ENCODE measurements at places on chromosomes 12 and 14.

DNA sequence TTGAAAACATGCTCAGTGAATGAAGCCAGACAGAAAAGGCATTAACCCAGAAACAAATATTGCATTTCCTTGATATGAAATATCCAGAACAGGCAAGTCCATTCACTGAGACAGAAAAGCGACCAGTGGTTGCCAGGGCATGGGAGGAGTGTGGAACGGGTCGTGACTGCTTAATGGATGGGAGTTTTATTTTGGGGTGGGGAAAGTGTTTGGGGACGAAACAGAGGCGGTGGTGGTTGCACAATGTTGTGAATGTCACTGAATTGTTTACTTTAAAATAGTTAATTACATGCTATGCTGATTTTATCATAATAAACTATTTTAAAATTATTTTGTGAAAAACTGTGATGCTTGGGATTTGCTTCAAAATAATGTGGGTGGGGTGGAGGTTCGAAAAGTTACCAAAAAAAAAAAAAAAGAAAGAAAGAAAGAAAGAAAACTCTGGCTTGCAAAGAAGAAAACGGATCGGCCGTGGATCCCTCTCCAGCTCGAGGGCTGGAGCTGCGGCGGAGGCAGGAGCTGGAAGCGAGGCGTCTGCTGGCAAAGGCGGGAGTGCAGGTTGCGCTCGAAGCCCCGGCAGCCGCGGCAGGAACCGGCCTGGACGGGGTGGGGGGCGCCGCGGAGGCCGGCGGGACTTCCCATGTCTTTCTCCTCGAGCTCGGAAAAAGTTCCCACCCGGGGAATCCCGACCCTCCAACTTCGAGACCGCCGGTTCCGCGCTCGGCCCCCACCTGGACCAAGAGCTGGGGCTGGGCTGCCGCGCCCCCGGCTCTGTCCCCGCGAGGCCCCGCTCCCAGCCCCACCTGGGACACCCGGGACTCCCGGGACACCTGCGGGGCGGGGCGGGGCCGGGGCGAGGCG is 524 bp upstream of the P2RX2 start:
- DNase-seq = no peak

DNA sequence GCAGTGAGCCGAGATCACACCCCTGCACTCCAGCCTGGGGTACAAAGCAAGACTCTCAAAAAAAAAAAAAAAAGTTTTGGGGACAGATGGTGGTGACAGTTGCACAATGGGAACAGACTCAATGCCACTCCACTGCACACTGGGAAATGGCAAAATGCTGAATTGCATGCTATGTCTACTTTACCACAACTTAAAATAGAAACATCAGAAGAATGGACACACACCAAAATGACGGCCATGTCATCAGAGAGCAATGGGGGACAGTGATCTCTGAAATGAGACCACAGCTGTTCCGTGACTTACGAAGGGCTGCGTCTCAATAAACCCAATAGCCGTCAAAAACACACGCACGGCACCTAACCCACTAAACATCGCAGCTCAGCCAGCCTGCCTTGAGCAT is 13.7 kb downstream of the DDX54 start:
- DNase-seq = no peak

DNA sequence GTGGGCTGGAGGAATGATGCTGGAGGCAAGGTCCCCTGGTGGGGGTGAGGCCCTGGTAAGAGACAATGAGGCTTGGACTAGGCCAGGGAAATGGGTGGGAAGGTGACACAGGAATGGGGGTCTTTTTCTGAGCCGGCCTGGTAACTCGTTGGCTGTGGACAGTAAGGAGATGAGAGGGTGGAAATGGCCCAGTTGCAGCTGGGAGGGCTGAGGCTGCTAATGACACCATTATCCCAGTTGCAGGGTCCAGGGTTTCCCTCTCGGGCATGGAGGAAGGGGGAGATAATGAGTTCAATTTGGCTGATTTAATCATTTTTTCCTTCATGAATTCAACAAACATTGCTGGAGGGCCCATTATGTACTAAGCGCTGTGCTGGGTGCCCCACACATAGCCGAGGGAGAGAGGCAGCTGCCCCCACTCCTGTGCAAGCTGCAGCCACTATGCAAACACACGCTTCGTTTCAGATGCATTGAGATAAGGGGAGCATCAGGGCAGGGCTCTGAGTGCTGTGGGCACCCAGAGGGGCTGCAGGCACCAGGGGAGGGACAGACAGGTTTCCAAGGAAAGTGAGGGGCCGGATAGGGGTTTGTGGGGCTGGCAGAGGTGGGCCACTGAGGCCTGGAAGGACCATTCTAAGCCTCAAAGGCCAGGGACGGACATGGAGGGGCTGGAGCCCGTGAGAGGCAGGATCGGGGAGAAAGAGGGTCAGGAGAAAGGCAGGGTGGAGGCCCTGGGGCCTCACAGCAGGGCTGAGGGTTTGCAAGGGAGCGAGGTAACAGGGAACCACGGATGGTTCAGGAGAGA is 43.2 kb upstream of the MEG3 start:
- no peak for DNase-seq

GRCh38 chr12:54020591-54021405 is 7.4 kb upstream of the HOXC6 start:
- no peak for DNase-seq

DNA sequence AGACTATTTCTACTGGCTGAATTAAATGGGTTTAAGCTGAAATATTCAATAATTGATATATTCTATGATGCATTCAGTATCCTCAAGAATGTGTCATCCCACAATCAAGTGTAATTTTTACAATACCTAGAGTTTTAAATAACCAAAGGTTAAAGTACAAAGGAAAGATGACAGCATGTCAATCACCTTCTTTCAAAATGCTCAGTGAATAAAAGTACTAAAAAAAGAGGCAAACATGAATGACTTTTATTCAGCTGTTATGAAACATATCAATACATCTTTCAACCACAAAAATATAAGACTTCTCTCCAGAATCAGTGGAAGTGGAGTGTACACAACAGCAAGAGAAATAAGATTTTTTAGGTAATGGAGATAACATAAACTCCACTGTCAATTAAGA is 72.0 kb downstream of the NELL2 start:
- no peak for DNase-seq

DNA sequence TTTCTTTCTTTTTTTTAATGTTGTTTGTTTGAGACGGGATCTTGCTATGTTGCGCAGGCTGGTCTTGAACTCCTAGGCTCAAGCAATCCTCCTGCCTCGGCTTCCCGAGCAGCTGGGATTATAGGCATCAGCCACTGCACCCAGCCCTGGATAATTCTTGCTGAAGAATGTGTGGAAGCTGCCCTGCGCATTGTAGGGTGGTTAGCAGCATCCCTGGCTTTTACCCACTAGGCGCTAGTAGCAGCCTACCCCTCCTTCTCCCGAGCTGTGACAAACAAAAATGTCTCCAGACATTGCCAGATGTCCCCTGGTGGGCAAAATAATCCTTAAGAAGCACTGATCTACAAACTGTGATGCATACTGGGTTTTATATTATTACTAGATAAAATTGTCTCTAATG is 6.6 kb downstream of the DCAF4 start:
- DNase-seq = no peak

GRCh38 chr12:119594399-119594730 is 791 bp downstream of the TMEM233 start:
- DNase-seq = no peak

DNA sequence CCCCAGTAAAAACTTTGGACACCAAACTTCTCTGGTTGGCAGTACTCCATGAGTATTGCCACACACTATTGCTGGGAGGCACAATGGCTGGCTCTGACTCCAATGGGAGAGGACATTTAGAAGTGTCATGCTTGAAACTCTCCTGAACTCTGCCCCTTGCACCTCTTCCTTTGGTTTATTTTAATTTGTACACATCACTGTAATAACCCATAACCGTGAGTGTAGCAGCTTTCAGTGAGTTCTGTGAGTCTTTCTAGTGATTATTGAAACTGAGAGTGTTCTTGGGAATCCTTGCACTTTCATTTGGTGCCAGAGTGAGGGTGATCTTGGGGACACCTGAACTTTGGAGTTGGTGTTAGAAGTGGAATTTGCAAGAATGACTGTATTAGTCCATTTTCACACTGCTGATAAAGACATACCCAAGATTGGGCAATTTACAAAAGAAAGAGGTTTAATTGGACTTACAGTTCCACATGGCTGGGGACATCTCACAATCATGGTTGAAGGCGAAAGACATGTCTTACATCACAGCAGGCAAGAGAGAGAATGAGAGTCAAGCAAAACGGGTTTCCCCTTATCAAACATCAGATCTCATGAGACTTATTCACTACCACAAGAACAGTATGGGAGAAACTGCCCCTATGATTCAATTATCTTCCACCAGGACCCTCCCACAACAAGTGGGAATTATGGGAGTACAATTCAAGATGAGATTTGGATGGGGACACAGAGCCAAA is 41.3 kb upstream of the CEP83 start:
- no peak for DNase-seq

- no peak for DNase-seq
Observed at GRCh38 chr12:53187145-53187899, 6.6 kb upstream of the CSAD start.

- DNase-seq = no peak
Observed at GRCh38 chr14:59337141-59337611, 128.0 kb downstream of the GPR135 start.

GRCh38 chr12:103386451-103386850 is 109.3 kb downstream of the C12orf42 start:
- DNase-seq = no peak

- no peak for DNase-seq
Observed at GRCh38 chr14:23071921-23072539, 14.7 kb upstream of the CDH24 start.

DNA sequence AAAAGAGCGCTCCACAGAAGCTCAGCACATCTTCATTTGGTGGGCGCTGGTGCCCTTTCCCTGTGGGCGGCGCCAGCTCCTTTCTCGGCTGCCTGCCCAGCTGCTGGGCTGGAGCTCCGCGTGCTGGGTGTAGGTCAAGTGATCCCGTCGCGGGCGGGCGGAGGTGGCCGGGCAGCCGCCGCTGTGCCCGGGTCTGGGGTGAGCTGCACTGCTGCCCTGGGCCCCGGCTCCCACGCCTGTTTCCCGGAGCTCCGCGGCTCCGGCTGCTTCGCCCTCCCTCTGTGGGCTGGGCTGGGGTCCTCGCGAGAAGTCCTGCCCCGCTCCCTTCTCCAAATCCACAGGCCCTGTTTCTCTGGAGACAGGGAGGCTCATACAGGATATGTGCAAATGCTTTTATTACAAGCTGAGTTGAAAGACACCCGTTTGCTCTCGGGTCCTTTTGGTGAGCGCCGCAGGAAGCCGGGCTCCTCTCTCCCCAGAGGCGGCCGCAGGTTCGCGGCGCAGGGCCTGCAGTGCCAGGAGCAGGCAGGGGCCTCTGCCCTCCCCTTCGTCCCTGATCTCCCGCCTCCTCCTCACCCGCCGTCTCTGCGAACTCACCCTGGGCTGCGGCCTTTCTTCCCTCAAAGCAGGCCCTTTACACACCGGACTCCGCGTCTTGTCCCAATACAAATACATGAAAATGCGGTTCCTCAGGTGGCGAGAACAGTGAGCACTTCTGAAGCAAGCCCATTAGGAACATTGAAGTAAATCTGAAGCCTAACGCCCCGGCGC is 67.8 kb upstream of the CAPRIN2 start:
- DNase-seq = peak; percentile 23

DNA sequence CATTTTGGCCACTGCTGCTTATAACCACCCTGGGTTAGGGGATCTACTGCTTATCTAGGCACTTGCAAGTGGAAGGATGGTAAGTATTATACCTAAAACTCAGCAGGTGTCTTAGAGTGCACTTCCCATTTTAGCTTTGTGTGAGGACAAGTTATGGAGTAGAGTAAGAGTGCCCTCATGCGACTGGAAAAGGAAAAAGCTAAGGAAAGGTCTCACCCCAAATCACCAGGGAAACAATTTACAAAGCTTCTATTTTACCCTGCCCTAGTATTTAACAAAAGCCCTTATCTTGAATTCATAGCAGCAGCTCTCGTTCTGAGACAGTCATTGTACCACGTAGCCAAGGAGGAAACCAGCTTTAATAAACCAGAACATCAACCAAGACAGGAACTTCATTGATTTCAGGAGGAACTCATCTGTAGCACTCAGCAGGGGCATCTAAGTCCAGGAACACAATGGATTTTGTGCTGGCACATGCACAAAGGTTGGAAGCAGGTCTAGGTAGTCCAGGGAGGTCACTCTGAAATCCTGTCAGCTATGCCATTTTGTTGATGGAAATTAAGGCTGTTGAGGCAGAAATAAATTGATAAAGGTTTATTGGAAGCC is 2.9 kb downstream of the RDH12 start:
- peak; percentile 50 for DNase-seq

- no peak for DNase-seq
Observed at GRCh38 chr12:116210762-116211161, 66.7 kb downstream of the MED13L start.

DNA sequence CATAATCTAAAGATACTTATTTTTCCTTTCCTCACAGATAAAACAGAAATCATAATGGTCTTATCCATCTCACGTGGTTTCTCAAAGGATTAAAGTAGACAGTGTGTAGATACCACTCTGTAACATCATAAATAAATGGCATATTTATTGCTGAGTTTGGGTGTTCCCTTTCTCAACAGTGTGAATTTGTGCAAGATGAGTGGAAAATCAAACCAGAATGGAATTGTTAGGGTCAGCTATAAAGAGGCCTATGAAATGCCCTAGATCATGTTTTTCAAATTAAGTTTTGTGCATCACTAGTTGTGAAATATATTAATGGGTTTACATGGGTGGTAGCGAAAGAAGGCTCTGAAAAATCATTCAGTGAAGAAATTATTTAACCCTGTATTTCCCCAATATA is 216.3 kb upstream of the GARIN6 start:
- no peak for DNase-seq

- peak; percentile 28 for DNase-seq
Observed at GRCh38 chr14:72521968-72522741, 371.7 kb downstream of the DPF3 start.

Data from activated CD4-positive, alpha-beta T cell treated with anti-CD3 and anti-CD28 coated beads, Interleukin-2, amount 50 U/mL, for 16 hours (primary cell).